ENCODE measurements at places on chromosomes 2 and 18.

- DNase-seq = no peak
Observed at GRCh38 chr2:208033701-208034502, 8.6 kb upstream of the PLEKHM3 start.

- DNase-seq = no peak
Observed at GRCh38 chr2:95374921-95375471, 27.5 kb upstream of the FAHD2A start.

GRCh38 chr2:122132147-122132691 is 376.8 kb downstream of the TSN start:
- no peak for DNase-seq

DNA sequence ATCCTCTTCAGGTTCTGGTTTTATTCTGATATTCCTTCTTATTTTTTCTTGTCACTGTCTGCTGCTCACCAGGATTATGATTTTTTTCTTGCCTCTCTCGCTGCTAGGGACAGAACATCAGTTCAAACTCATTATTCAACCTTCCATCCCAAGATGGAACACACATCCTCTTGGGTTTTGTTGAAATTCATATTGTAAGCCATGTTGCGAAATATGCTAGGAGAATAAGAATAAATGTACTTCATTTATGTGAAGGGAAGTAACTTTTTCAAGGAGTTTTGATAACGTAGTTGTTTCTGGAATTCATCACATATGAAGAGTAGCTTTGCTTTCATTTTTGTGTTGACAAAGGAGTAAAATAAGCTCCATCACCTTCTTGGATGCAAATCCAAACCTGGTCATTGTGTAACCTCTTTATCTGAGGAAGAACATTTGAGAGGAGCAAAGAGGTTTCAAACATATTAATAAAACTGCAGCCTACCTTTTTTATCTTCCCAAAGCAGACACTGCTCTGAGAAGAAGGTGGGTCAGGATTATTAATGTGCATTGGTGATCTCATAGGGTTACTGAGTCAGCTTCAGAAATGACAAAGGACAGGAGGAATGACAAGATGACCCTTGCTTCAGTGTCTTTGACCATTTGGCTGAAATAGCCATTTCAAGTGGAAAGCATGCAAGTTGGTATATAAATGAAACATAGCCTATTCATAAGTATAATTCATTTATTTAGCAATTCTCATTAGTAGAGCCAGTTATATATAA is 280.0 kb downstream of the GULP1 start:
- no peak for DNase-seq

DNA sequence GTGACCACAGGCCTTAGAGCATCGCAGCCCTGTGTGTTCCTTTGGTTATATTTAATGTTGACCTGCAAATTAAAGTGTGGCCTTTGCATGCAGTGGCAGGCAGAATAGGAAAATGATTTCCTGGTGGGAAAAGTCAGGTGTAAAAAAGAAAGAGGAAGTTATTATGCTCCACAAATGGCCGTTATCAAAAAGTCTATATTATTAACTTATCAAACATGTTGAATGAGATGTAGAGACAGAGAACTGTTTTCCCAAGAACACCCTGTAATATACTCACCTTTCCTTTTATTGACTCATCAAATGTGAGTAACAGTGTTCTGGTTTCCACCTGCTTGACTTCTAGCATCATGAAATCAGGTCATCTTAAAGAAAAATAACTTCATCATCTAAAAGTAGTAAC is 35.3 kb downstream of the MEIS1 start:
- DNase-seq = no peak

GRCh38 chr2:30990671-30991070 is 147.6 kb downstream of the GALNT14 start:
- no peak for DNase-seq

- no peak for DNase-seq
Observed at GRCh38 chr2:158199928-158200650, 98.4 kb downstream of the UPP2 start.

DNA sequence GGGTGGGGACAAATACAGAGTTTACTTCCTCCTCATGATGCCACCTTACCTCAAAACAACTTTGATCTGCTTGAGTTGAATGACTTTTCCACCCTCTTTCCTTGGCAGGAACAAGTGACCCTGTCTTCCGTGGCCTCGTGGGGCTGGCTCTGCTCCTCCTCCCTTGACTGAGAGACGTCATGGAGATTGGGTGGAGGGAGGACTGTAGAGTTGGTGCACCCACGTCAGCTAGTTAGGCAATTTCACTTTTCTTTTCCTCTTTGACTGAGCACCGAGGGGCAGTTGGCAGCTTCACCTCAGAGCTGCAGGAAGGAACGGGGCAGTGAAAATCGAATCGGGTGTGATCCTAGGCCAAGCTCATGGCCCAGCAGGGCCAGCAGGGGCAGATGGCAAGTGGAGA is at the start of gene SP140:
SP140 (plus strand) TSS at position 251 of the 400 bp plus-strand sequence; CDS start at position 360, 109 bp downstream.
- peak; percentile 65 for DNase-seq

- no peak for DNase-seq
Observed at GRCh38 chr2:111534910-111535352, 349.1 kb downstream of the ANAPC1 start.

DNA sequence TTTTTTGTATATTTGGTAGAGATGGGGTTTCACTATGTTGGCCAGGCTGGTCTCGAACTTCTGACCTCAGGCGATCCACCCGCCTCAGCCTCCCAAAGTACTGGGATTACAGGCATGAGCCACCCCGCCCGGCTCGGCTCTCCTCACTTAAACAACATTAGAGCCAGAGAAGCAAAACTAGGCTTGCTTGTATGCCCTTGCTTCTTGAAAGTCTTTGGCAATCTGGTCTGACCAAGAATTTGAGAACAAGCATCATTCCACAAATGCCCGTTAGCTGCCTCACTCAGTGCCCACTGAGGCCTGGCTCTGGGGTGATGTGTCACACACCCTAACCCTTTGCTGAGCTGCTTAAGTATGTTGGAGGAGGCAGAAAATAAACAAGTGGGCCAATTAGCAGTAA is 33.5 kb downstream of the SOWAHC start:
- DNase-seq = no peak

GRCh38 chr2:109102588-109103233 is 26.3 kb upstream of the SH3RF3 start:
- DNase-seq = peak; percentile 4

DNA sequence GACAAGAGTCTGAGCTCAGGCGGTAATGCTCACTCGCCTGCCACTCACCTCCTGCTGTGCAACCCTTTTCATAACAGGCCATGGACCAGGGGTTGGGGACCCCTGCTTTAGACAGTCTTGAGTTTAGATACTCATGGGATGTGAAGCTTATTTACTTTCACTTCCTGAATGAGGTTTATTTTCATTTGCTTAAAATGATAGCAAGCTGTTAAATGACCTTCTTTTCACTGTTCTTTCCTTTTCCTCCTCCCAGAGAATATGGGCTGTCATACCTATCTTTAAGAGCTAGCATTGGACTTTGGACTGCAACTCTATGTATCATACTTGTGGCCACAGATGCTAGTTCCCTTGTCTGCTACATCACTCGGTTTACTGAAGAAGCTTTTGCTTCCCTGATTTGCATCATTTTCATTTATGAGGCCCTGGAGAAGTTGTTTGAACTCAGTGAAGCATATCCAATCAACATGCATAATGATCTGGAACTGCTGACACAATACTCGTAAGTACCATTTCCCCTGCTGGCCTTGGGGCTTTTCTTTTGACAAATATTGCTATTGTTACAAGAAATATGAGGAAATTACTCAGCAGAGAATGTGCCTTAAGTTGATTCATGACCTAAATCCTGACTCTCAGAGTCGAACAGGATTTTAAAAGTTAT is 168.5 kb downstream of the DPP4 start:
- no peak for DNase-seq

DNA sequence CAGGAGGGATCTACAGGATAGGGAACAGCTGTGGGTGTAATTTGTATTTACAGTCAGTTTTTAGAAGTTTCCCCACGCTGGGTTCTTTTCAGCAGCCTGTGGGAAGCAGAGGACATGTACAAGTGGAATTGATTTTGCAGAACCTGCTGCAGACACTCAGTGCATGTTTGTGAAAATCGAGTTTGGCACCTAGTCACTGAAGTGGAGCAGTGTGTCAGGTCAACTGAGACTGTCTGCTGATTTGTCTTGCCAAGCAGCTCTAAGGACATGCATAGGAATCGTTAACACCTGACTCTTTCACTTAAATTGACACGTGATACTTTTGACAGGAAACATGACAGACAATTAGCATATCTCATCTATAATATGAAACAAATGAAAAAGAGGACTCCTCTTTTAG is 416.6 kb downstream of the TMX3 start:
- no peak for DNase-seq

GRCh38 chr2:88967844-88968243 is 276.4 kb downstream of the RPIA start:
- no peak for DNase-seq

DNA sequence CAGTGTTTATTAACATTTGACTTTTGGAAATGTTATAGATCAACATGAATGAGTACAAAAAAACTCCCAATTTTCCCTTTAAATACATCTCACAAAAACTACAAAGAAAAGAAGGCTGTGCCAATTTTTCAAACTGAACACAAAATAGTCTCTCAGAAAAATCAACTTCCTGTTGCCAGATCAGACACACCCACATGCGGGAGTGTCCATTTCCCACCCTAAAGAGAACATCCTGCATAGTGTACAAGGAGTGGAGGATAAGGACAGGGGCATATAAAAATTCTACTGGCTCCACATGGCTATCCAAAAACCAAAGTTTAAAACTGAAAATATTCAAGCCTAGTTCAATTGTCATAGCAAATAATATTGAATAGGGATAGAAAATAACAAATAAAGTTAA is 165.3 kb downstream of the ATAD2B start:
- DNase-seq = no peak

GRCh38 chr2:43905371-43905803 is 66.6 kb downstream of the ABCG8 start:
- no peak for DNase-seq

GRCh38 chr18:37628470-37629220 is 63.0 kb upstream of the CELF4 start:
- no peak for DNase-seq

- DNase-seq = no peak
Observed at GRCh38 chr18:9711361-9712129, 3.4 kb downstream of the RAB31 start.

DNA sequence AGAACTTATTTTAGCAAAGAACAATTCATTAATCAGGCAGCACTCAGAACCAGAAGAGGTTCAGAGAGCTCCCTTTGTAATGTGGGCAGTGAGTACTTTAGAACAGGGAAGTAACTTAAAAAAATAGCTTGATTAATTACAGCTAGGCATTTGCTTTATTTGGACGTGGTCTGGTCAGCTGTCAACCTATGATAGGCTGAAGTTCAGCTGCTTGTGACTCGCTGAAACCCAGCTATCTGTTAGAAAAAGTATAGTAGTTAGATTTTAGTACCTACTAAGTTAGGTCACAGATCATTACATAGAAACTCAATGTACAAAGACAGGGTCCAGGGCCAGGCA is 40.0 kb downstream of the PKDCC start:
- DNase-seq = no peak

DNA sequence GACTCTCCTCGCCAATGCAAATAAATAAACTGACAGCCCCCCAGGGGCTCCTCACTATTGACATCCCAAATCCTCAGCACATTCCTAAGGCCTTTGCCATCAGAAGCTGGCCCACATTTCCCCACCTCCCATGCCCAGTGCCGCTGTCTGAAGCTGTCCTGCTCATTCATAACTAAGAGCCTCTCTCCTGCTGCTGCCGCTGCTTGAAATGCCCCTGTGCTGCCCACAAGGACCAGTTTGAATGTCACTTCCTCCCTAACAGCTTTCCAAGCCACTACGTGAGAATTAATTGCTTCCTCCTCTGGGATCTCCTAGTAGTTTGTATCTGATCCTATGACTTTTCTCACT is 151.6 kb upstream of the CAPN13 start:
- no peak for DNase-seq
